ENCODE measurements at places on chromosomes 1 and 21. TPM values are rescaled to one million over a fixed set of nuclear protein-coding genes. Genes with fewer than 3 reads are reported as not detected.

Gene A3GALT2
- total RNA-seq = not detected

- H3K27ac ChIP-seq = peak overlapping the region; percentile 58
- peaks cover 11% of the 10 kb centered on the region for H3K27me3 ChIP-seq
- H3K4me3 ChIP-seq = peak overlapping the region; percentile 94
- H3K36me3 ChIP-seq = no peaks in the 10 kb centered on the region
- peak; percentile 70 for DNase-seq
These were observed 2.4 kb downstream of the PTPN14 start for GRCh38 chr1:214548988-214549387.

DNA sequence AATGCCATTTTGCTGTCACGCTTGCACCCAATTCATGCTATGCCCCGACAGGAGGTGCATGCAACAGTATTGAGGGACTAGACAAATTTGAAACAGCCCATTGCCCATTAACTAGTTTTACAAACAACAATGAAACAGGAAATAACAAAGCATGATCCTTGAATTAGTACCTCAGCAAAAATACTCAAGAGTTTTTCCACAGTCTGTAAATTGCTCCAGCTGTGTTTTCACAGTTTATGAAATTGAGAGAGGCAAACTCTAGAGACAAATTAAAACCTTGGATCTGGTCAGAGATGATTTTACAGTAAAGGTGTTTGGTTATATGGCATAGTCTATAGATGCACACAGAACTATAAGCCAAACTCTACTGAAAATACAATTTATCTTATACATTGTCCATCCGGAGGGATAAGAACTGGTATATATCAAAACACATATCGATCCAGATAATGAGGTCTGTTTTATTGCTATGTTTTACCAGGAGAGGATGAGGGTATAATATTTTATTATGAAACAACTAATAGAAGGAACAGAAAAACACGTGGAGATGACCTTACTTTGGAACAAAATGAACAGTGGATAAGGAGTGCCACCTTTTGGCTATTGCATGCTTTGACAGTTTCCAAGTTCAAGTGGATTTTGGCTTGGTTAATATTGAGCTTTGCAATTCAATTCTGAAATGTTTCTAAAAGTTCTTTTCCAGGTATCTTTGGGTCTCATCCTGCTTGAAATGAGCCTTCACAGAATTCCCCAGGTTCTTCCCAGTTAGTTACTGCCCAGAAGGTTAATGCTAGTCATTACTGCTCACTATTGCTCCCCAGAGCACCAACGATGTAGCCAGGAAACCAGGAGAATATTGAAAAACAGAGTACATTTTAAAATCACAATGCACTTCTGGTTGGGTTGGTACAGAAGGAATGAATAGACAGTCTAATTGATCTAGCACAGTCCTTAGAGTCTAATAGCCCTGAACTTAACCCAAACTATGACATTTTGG is 45.7 kb downstream of the ZC3H11B start:
- no peak for DNase-seq
- H3K27me3 ChIP-seq = no peaks in the 10 kb centered on the region
- no peaks in the 10 kb centered on the region for H3K36me3 ChIP-seq
- no peaks in the 10 kb centered on the region for H3K4me1 ChIP-seq
- no peak overlapping the region for H3K4me3 ChIP-seq
- no peak overlapping the region for H3K27ac ChIP-seq

Gene VANGL1
- 8.0 TPM for total RNA-seq

DNA sequence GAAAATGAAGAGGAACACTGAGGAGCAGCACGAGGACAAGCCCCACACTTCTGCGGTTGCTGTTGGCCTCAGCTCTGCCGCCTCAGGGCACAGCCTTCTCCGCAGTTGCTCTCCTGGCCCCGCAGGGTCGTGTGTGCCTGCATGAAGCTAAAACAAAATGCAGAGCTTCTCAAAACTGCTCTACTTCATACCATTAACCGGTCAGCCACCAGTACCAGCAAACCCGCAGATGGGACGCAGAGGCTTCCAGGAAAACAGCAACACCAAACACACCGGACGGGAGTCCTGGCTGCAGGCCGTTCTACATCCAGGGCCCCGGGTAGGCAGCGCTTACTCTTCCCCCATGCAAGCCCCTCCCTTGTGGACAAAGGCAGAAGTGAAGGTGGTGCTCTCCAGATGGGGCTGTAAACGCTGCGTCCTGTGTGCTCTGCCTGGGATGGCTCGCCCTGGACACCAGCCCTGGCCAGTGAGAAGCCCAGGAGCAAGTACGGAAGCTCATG is 7.1 kb upstream of the C1orf159 start:
- DNase-seq = no peak
- H3K4me3 ChIP-seq = no peak overlapping the region
- no peaks in the 10 kb centered on the region for H3K27me3 ChIP-seq
- no peak overlapping the region for H3K27ac ChIP-seq
- H3K4me1 ChIP-seq = peaks cover 18% of the 10 kb centered on the region

GRCh38 chr1:31248276-31248675 is 8.6 kb upstream of the NKAIN1 start:
- no peak overlapping the region for H3K27ac ChIP-seq
- no peak for DNase-seq
- no peaks in the 10 kb centered on the region for H3K27me3 ChIP-seq
- no peak overlapping the region for H3K4me3 ChIP-seq
- no peaks in the 10 kb centered on the region for H3K36me3 ChIP-seq

GRCh38 chr1:19597496-19598309 is 46.4 kb upstream of the NBL1 start:
- no peak for DNase-seq
- H3K4me3 ChIP-seq = peak overlapping the region; percentile 86
- no peaks in the 10 kb centered on the region for H3K27me3 ChIP-seq

- H3K4me3 ChIP-seq = no peak overlapping the region
- no peaks in the 10 kb centered on the region for H3K36me3 ChIP-seq
- H3K4me1 ChIP-seq = peaks cover 37% of the 10 kb centered on the region
- H3K27ac ChIP-seq = peak overlapping the region; percentile 35
- no peaks in the 10 kb centered on the region for H3K27me3 ChIP-seq
These were observed 212.7 kb downstream of the TRABD2B start for GRCh38 chr1:47784497-47784822.

Gene LRRC71
- 0.30 TPM for total RNA-seq

DNA sequence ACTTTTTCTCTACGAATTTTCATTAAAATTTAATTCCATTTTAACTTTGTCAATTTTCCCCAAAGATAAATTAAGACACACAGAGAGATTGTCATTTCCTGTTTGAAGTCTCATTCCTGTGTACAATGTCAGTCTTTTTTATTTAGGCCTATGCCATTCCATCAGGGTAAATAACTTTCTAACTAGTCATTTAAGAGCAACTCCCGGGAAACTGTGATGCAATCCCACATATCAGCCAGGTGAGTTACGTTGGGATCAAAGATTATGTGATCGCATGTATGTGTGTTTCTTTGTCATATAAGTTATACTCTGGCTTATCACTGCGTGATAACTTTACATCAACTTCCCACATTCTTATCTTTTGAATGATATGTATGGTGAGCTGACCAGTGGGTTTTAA is 86.1 kb upstream of the S1PR1 start:
- H3K4me3 ChIP-seq = no peak overlapping the region
- no peaks in the 10 kb centered on the region for H3K27me3 ChIP-seq

DNA sequence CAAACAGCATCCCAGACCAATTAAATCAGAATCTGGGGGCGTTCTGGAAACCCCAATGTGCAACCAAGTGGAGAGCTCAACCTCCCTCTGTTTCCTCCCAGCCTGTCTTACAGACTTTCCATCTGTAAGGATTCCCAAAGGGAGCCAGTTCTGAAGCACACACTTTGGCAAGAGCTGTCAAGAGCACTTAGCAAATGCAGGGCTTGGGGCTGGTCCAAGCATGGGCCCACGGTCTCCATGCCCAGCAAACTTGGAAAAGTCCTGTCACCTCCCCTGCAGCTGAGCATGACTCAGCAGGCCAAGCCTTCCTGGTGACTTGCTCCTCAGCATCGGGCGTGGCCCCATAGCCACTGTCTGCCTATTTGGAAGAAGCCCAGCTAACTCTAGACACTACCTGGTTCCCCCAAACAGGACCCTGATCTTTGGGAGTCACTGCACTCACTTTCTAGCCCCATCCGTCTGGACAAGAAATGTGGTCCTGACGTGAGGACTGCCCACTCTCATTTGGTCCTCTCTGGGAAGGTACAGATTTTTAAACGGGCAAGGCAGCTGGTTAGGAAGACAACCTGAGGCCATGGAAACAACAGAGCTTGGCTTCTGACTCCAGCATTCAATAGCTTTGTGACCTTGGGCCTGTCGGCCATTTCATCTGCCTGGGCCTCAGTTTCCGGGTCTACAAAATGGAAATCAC is 16.9 kb downstream of the SLC2A1 start:
- peaks cover 43% of the 10 kb centered on the region for H3K36me3 ChIP-seq
- no peak overlapping the region for H3K4me3 ChIP-seq
- H3K4me1 ChIP-seq = peaks cover 42% of the 10 kb centered on the region
- H3K27me3 ChIP-seq = no peaks in the 10 kb centered on the region

Gene GLUL
- total RNA-seq = 862 TPM

GRCh38 chr1:207831517-207832327 is 79.2 kb downstream of the CD34 start:
- peaks cover 12% of the 10 kb centered on the region for H3K4me1 ChIP-seq
- no peaks in the 10 kb centered on the region for H3K36me3 ChIP-seq
- H3K27me3 ChIP-seq = no peaks in the 10 kb centered on the region
- DNase-seq = no peak
- H3K27ac ChIP-seq = no peak overlapping the region

- DNase-seq = no peak
- H3K4me1 ChIP-seq = no peaks in the 10 kb centered on the region
- no peaks in the 10 kb centered on the region for H3K27me3 ChIP-seq
These were observed 216.4 kb downstream of the SLC44A5 start for GRCh38 chr1:75394386-75395139.

GRCh38 chr1:112633628-112634027 is 14.0 kb downstream of the CAPZA1 start:
- H3K4me3 ChIP-seq = no peak overlapping the region
- no peak for DNase-seq
- H3K36me3 ChIP-seq = no peaks in the 10 kb centered on the region
- H3K4me1 ChIP-seq = no peaks in the 10 kb centered on the region
- no peak overlapping the region for H3K27ac ChIP-seq
- H3K27me3 ChIP-seq = no peaks in the 10 kb centered on the region

DNA sequence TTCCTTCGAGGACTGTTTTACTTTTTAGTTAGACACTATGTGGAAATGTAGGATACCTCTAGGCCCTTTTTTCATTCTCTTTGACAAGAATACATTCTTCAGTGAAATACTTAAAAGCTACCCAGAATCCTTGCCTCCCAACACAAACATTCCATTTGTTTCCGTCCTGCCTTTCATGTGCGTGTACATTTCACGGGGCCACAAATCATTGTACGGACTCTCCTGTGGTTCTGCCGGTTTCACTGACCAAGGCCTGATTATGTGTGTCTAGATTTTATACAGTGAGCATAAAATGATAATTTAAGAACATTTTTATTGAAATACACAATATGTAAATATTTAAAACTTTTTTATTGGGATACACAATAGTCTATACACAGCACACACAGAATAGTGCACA is 76.4 kb downstream of the RUNX3 start:
- no peak for DNase-seq
- H3K27ac ChIP-seq = no peak overlapping the region
- H3K36me3 ChIP-seq = no peaks in the 10 kb centered on the region
- H3K4me3 ChIP-seq = no peak overlapping the region
- peaks cover 10% of the 10 kb centered on the region for H3K27me3 ChIP-seq
- H3K4me1 ChIP-seq = peaks cover 1% of the 10 kb centered on the region

- no peaks in the 10 kb centered on the region for H3K36me3 ChIP-seq
- H3K4me1 ChIP-seq = peaks cover 5% of the 10 kb centered on the region
- H3K27ac ChIP-seq = no peak overlapping the region
- H3K27me3 ChIP-seq = no peaks in the 10 kb centered on the region
- no peak for DNase-seq
These were observed 7.6 kb upstream of the AADACL4 start for GRCh38 chr1:12636098-12636950.

Gene APCS
- total RNA-seq = not detected

- no peak overlapping the region for H3K4me3 ChIP-seq
- DNase-seq = no peak
- no peaks in the 10 kb centered on the region for H3K27me3 ChIP-seq
- H3K36me3 ChIP-seq = no peaks in the 10 kb centered on the region
These were observed 688.9 kb downstream of the USP25 start for GRCh38 chr21:16418642-16419041.

DNA sequence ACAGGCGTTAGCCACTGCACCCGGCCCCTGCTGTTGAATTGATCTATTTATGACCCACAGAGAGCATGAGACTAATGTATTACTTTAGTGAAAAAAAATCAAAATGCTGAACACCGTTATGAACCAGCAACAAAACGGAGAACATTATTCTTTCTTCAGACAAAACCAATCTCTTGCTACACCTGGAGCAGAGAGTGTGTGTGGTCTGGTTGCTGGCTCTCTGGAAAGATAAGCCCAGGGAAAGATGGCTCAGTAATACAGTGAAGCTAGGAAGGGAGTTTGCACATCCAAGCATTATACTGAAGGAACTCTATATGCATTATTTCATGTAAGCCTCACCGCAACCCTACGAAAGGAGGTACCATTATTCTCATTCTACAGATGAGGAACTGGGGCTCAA is 117.0 kb downstream of the GLUL start:
- no peaks in the 10 kb centered on the region for H3K36me3 ChIP-seq
- H3K4me3 ChIP-seq = no peak overlapping the region
- peaks cover 6% of the 10 kb centered on the region for H3K4me1 ChIP-seq

DNA sequence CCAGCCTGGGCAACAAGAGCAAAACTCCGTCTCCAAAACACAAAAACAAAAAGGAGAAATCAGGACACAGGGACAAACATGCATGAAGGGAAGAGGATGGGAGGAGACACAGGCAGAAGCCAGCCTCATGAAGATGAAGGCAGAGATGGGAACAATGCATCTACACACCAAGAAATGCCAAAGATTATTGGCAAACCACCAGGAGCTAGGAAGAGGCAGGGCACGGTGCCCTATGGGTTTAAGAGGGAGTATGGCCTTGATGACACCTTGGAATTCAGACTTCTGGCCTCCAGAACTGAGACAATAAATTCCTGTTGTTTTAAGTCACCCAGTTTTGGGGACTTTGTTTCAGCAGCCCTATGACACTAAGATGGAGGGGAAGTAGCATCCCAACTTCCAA is 5.2 kb downstream of the TMPRSS3 start:
- H3K27ac ChIP-seq = no peak overlapping the region
- no peaks in the 10 kb centered on the region for H3K27me3 ChIP-seq
- no peaks in the 10 kb centered on the region for H3K36me3 ChIP-seq

Gene CD2
- not detected for total RNA-seq

- H3K27ac ChIP-seq = peak overlapping the region; percentile 97
- peaks cover 16% of the 10 kb centered on the region for H3K36me3 ChIP-seq
- H3K4me3 ChIP-seq = peak overlapping the region; percentile 93
- H3K27me3 ChIP-seq = no peaks in the 10 kb centered on the region
- peaks cover 16% of the 10 kb centered on the region for H3K4me1 ChIP-seq
These were observed 581 bp downstream of the ETV3 start for GRCh38 chr1:157137408-157138219.

DNA sequence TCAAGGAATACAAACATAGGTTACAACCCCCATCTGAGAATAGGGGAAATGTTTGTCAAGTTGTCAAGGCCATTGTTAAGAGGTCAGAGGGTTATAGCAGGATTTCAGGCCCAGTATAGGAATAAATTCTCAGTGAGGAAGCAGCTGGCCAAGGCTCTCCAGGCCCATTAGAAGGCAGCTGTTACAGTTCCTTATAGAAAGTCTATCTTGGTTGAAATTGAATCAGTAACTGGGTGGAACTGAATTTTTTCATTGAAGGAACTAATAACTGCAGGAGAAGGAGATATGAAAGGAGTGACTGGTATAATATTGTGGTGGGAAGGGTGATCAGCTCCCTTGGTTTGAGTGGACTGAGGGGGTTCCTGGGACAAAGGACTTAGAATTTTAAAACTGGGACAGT is 134.1 kb downstream of the CYYR1 start:
- no peaks in the 10 kb centered on the region for H3K27me3 ChIP-seq
- DNase-seq = no peak
- H3K27ac ChIP-seq = no peak overlapping the region
- no peak overlapping the region for H3K4me3 ChIP-seq
- no peaks in the 10 kb centered on the region for H3K4me1 ChIP-seq
- H3K36me3 ChIP-seq = no peaks in the 10 kb centered on the region
